ENCODE measurements at places on chromosomes 11 and 22.

- DNase-seq: no peak
These were observed 71.7 kb upstream of the EIF3M start for GRCh38 chr11:32511926-32512325.

GRCh38 chr22:50531546-50531961 is 1.7 kb upstream of the TYMP start:
- DNase-seq: no peak

DNA sequence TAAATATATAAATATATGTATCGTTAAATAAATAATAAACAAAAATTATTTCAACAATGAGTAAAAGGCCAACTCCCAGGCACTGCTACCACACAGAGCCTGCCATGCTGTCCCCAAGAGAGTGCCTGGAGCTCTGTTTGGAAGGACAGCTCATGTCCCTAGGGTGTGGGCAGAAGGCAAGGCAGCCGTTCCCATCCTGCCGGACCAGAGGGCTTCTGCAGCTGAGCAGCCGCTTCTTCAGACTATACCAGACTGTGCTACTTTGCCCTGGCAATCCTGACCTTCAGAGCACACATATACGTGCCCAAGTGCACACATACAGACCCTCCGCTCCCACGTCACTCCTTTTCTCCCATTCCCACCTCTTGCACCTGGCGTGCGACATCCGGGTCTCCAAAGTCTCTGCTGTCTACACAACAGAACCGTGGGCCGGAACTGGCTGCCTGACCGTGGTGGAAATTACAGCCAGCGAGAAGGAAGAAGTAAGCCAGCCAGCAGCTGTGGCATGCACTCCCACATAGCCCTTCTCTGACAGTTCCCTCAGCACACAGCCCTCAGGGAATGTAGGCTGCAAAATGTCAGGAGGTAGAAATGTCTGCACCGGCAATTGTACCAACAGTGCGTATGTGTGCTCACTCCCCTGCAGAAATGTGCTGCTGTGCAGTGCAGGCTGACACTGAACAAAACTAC is 24.0 kb downstream of the PAX6 start:
- DNase-seq: no peak

GRCh38 chr11:29135504-29135903 is 881.3 kb downstream of the KCNA4 start:
- DNase-seq: no peak

DNA sequence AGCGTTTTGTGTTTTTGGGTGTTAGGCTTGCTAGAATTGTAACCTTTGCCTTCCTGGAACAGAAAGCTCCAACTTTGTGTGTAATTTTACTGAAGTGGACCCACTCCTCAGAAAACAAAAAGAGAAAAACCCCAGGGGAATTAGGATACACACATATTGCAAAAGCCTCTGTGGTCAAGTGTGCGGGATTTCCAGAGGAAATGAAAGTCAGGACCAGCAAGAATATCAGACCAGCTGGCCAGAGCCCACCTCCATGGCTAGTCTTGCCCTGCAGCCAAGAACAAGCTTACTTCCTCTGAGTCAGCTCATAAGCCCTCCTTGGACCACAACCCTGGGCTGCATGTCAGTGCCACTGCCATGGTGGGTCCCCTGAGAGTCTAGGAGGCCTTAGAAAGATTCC is 37.0 kb upstream of the FTH1 start:
- DNase-seq: no peak

GRCh38 chr22:44702479-44703198 is 635 bp downstream of the PRR5 start:
- no peak for DNase-seq

DNA sequence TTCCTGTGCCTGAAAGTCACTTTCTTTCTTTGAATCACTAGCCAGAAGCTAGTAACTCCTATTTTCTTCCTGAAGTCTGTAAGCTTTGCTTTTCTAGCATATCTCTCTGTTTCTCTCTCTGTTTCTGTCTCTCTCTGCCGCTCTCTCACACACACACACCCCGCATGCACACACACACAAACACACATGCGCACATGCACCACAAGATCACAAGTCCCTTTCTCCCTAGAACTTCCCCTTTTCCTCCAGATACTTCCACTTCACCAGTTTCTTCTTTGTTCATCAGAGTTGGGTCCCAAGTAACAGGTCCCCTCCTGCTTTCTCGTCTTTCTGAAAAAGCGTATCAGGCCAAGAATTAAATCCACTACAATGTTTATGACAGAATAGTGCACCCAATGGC is 148.5 kb upstream of the HSD17B12 start:
- DNase-seq: no peak

- no peak for DNase-seq
These were observed 7.0 kb downstream of the RPS3 start for GRCh38 chr11:75406338-75406777.

DNA sequence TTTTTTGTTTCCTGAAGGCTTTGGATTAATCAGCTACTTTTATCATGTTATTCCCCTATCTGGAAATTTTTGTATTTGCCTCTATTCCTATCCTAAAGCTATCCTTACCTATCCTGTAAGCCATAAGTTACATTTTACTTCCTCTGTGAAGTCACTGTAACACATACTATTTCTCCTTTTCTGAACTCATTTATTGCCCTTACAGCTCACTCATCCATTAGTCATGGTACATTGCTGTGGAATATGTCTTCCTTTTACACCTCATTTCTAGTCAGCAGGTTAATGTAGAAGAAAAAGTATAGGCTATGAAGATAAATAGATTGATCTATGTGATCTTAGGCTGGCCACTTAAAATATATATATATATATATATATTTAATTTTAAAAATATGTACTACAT is 28.0 kb downstream of the SWAP70 start:
- DNase-seq: no peak

- no peak for DNase-seq
These were observed 12.8 kb downstream of the PLAAT4 start for GRCh38 chr11:63549411-63549810.

DNA sequence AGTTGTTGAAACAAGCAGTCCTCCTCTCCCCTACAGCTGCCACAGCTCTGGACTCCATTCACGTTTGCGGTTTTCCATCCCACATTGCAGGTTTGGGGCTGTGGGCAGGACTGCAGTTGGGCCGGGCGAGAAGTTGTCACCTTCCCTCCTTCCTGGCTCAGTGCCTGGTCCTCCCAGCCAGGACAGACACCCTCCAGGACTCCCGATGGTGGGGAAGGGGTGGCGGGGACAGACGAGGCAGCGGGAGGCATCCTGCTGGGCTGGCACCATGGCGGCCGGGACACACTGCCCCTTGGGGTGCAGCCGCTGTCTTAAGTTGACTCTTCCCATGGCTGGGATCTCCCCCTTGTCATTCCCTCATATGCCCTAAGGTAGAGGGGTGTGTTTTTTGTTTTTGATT is 615.2 kb downstream of the BRD1 start:
- DNase-seq: no peak

- no peak for DNase-seq
These were observed 5.6 kb downstream of the AHNAK start for GRCh38 chr11:62540804-62541701.

DNA sequence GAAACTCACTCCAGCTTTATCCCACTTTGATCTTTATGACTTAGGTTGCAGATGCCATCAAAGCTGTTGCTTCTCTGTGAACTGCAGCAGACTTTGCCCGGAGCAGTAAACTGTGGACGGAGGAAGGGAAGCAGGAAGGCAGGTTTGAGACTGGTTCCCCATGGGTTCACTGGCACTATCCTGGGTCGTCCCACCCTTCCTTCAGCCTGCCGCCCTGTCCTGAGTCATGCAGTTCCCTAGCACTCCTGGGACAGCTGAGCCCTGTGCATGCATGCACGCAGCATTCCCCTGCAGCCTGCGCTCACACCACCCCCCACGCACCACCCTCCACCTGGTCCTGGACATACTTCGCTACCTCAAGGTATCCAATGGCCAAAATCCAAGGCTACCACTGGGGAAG is 23.5 kb upstream of the P2RY2 start:
- DNase-seq: no peak

GRCh38 chr22:41899992-41900651 is 14.8 kb downstream of the SHISA8 start:
- no peak for DNase-seq

DNA sequence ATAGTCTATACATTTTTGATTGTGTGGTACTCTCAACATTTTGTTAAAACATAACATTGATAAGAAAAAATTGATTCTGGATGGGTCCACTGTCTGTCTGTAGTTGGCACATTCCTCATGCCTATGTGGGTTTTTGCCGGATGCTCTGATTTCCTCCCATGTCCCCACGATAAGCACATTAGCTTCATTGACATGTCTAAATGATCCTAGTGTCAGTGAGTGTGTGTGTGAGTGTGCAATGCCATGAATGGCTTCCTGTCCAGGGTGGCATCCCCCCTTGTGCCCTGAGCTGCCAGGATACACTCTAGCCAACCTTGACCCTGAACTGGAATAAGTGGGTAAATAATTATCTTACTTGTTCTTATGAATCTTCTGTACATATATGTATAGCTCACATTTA is 5.4 kb downstream of the SFI1 start:
- no peak for DNase-seq

GRCh38 chr11:18312012-18312411 is 9.9 kb downstream of the HPS5 start:
- no peak for DNase-seq

DNA sequence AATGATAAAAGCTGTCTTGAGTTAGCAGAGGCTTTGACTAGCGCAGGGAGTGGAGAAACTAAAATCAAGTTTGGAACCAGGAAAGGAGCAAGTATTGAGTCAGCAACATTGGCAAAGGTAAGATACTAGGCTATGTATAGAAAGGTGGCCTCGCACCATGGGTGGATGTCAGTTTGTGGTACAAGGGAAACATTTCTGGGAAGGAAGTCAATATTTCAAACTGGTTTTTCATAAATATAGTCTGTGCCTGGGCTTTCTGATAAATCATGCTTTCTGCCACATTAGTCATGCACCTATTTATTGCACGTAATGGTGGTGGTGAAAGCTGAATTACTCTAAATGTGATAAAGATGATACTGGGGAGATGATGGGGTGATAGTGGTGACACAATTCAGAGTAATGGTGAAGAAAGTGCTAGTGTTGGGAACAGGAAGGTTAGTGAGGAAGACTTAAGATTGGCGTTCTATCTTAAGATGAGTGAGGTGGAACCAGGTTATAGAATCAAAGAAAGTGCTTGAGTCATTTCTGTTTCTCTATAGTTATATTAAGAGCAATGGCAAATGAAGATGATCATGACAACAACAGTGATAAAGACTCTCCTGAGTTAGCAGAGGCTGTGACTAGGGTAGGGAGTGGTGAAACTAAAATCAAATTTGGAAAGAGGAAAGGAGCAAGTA is 729.0 kb downstream of the FAM181B start:
- DNase-seq: no peak

GRCh38 chr11:47005441-47005840 is 68.9 kb downstream of the CSTPP1 start:
- DNase-seq: no peak

GRCh38 chr11:117075186-117075585 is 23.0 kb downstream of the SIK3 start:
- DNase-seq: no peak

DNA sequence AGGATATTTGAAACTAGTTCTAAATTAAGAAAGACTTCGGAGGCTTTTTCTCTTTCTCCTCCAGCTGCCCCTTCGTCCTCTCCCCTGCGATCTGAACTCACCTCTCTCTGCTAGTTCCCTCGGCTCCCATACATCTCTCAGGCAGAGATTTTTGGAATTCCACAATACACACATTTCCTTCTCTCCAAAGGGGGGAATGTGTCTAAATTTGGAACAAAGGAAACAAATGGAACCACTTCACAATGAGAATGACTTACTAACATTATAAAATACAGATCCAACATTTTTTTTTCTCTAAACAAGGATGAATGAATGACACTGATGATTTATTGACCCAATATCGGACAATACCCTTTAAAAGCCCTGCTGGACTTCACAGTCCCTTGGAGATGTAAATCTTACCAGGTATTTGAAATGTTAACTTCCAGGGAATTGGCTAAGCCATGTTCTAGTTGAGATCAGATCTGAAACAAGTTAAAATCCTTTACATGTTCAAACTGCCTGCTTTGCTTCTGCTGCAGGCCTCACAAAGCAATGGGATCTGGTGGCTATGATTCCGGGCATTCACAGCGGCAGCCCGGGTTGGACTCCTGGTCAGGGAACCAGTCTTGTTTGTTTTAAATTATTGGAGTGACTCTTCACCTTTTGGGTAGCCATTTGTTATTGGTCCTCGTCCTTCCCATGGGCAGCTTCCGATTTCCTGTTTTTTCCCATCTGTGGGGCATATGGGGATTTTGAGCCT is 20.5 kb upstream of the GSTP1 start:
- no peak for DNase-seq

DNA sequence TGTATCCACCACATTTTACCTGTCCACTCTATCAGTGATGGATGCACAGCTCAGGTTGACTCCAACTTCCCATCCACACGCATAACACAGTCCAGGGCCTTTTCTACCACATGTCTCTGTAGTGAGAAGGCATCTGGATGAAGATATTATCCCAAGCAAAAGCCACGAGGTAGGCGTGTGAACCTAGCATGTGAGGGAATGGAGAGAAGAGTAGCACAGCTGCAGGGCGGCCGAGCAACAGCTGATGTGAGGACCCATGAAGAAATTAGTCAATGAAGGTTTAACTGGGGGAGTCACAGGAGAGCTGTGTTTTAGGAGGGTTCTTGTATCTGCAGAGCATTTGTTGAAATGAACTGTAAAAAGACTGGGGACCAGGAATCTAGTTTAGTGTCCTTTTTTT is 144.6 kb upstream of the PITPNB start:
- no peak for DNase-seq

GRCh38 chr11:3074912-3075589 is 17.8 kb upstream of the CARS1 start:
- no peak for DNase-seq

GRCh38 chr11:74265256-74265655 is 46.2 kb downstream of the P4HA3 start:
- DNase-seq: no peak

- DNase-seq: no peak
These were observed 3.0 kb downstream of the DKK3 start for GRCh38 chr11:12005476-12005875.

DNA sequence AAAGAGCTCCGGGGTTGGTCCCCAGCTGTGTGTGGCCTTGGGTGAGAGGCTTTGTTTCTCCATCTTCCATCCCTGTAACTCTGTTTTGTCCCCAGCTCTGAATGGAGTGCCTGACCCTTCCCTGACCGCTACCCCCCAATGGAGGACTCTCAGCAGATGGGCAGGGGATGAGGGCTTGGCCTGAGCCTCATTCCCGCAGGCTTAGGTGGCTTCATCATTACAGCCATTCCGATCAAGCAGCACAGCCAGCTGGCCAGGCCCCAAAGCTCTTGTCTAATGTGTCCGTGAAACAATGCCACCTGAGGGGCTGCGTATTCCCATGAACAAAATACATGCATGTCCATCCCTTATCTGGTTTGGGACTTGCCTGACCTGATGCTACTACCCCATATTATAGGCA is 3.9 kb upstream of the CDC42EP2 start:
- DNase-seq: no peak
